ENCODE measurements at places on chromosomes 7 and 10.

GRCh38 chr10:106661767-106662140, 502.8 kb downstream of the SORCS1 start:
- no peak for DNase-seq

- DNase-seq: no peak
Measured at GRCh38 chr10:20892796-20893195, 4.3 kb downstream of the NEBL start.

DNA sequence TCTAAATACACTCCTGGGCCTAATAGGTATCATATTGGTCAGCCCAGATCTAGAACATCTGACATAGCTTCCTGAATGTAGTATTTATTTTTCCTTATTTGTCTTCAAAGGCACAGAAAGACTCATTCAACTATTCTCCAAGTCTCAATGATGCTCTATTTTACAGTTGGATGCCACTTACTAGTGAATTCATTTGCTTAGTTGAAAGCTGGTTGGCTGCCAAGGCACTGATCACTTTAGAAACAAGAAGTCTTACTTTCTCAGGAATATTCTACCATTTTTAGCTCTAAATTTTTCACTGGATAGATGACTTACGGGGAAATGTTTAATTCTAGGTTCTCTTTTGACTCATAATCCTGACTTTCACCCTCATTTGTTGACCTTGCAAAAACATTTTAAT, 863.4 kb downstream of the SORCS1 start:
- DNase-seq: no peak

DNA sequence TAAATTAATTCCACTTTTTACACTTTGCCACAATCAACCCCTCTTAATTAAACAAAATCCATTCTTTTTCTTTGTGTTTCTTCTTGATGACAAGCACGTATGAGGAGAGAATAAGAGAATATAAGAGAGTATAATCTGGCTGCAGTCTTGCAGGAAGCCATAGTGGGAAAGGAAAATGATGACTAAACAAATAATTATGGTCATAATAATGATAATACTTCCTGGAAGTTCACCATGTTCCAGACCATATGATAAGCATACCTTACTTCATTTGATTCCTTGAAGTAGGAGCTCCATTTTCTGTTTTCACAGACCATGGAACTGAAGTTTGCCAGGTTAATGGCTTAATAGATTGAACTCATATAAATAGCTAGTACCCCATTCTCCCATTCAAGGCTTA, 237.8 kb downstream of the SEMA3D start:
- no peak for DNase-seq

GRCh38 chr7:2575733-2576340, 17.1 kb downstream of the IQCE start:
- DNase-seq: no peak

DNA sequence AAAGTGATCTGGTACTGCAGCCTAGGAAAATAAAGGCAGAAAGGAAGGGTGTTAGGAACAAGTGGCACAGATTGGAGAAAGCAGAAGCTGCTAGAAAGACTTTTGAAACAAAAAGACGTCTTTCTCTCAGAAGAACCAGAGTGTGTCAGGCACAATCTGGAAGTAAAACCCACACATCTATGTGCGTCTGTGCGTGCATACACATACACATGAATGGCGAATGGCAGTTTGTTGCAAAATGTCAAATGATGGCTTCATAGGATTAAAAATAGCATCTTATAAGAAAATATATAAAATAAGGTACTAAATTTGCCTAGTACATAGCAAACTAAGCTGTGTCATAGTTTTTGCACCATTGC, 246.3 kb downstream of the CDK14 start:
- DNase-seq: no peak

DNA sequence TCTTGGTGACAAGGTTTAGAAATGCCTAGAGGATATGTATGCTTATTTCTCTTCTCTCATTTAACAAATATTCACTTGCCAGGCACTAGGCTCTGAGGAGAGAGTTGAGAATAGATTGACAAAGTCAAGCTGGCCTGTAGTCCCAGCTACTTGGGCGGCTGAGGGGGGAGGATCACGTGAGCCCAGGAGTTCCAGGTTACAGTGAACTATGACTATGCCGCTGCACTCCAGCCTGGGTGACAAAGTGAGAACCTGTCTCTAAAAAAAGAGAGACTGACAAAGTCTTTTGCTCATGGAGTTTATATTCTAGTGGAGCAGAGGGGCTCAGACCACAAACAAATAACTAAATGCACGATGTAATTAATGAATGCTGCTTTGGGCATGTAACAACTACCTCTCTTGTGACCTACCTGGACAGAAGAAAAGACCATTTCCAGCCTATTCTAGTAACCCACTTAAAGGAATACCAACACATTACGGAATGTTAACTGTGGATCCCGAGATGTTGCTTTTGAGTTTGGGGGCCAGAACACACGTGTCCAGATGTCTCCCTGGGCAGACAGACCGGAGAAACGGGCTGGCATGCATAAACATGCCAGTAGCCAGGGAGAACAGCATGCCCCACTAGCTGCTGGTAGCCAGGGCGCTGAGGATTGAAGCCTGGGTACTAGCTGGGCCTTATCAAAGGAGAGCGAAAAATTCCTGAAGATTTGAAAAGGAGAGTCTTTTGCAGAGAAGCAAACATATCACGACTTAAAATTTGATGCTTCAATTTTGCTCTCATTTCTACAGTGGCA, 2.6 kb upstream of the BMPR1A start:
- DNase-seq: no peak

DNA sequence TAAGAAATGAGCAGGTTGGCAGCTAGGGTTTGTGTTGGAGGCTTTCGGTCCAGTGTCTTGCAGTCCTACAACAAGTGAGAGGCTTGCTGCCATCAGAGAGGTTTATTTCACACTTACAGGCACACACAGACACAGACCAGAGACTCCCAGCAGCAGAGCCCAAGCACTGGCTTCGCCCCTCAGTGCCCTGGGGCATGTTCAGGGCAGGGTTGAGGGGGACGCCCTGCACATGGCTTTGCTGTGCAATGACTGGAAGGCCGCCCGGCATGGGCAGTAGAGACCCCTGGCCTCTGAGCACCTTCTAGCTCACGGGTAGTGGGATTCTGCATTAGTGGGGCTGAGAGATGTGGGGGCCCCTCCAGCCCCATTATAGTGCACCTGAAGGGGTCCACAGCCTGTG, 3.8 kb downstream of the SPRN start:
- DNase-seq: no peak

GRCh38 chr7:155002411-155003091, 373 bp downstream of the PAXIP1 start:
- DNase-seq: peak; percentile 2

GRCh38 chr10:122279725-122280141, 8.6 kb downstream of the BTBD16 start:
- DNase-seq: no peak

DNA sequence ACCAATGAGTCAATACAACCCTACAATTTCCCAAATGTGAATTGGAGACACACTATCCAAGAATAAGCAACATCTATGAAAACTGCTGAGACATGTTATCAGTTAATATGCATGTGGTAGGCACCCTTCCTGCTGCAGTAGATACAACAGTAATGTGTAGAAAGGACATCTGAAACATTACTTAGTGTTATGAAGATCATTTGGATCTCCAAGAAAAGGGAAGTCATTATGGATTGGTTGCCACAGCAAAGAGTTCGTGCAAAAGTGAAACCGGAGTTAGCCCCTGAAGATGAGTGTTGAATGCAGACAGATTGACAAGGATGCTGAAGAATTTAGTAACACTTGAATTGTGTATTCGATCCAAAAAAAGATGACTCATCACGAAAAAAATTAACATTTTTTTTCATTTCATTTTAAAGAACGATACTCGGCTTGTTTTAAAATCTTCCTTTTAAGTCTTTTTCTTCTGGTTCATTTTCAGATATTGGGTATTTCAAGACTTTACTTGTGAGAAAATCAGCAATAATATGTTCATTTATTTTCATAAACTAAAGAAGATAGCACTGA, 322.4 kb upstream of the KLF6 start:
- DNase-seq: no peak

- DNase-seq: no peak
Measured at GRCh38 chr7:152709287-152710152, 33.6 kb upstream of the XRCC2 start.

DNA sequence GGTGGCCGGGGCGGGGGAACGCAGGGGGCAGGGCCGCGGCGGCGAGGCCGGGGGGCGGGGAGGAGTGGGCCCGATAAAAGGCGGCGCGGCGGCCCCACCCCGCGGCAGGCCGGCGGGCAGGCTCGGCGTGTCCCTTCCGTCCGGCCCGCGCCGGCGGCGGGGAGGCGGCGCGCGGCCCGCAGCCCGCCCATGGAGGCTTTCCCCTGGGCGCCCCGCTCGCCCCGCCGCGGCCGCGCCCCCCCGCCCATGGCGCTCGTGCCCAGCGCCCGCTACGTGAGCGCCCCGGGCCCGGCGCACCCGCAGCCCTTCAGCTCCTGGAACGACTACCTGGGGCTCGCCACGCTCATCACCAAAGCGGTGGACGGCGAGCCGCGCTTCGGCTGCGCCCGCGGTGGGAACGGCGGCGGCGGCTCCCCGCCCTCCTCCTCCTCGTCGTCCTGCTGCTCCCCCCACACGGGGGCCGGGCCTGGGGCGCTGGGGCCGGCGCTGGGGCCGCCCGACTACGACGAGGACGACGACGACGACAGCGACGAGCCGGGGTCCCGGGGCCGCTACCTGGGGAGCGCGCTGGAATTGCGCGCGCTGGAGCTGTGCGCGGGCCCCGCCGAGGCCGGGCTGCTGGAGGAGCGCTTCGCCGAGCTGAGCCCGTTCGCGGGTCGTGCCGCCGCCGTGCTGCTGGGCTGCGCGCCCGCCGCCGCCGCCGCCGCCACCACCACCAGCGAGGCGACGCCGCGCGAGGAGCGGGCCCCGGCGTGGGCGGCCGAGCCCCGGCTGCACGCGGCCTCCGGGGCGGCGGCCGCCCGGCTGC, at the start of gene NANOS1:
NANOS1 (plus strand) TSS at position 102 of the 808 bp plus-strand sequence; CDS start at position 190, 88 bp downstream.
- DNase-seq: no peak

- DNase-seq: no peak
Measured at GRCh38 chr10:3906511-3907111, 121.6 kb upstream of the KLF6 start.

DNA sequence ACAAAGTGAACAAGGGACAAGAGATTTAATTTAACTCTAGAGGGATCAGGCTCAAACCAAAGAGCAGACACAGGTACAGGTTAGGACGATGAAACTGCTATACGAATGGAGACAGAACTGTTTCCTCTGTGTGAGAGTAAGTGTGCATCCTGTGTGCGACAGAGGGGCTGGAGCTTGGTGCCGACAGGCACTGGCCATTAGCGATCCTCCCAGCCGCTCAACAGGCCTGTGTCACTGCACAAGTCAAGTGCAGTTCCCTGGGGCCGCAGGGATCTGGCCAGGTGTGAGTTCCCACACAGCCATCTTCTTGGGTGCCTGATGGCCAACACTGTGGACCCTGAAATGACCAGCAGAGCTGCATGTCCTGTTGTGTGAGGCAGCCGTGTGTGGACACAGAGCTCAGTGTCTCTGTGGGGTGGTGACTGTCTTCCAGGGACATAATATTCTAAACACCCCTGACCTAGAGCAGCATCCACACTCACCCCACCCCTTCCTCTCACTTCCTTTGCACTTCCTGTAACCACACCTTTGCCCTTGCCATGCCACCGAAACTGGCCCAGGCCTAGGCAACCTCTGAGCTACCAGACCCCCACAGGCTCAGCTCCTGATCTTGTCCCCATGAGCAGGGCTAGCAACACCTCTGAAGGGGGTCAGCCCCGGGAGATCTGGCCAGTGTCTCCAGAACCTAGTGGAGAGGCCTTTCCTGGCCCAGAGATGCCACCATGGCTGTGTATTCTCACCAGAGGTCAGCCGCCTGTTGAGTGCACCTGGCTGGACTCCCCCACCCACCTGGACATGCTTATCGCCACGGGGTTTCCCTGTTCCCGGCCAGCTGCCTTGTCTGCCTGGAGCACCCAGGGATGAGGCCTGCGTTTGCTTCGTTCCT, 11.7 kb upstream of the TBRG4 start:
- DNase-seq: no peak

DNA sequence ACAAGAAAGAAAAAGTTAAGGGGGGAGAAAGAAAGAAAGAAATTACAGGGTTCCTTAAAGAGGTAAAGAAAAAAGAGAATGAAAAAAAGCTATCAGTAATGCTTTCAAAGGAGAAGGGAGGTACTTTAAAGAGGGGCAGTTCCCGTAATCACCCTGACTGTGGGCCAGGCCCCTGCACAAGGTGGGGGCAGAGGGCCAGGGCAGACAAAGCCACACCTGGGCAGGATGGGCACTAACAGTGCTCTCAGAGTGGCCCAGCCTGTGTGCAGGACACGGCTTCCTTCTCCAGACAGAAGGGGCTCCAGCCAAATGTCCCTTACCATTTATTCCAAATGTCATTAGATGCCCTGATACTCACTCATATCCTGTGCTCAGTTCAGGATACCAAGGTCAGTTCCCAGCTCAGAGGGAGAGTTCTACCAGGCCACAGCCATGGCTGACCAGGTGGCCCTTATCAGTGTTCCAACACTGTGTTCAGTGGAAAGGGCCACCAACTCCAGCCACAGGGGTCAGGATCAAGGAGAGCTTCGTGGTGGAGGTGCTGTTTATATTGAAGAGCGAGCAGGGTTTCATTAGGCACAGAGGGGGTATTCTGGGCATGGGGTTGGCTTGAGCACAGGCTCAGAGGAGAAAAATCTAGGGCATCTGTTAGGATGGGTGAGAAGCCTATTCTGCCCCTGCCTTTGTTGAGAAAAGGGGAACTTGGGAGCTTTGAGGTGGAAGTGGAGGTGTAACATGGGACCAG, 29.9 kb downstream of the DPCD start:
- DNase-seq: no peak

- no peak for DNase-seq
Measured at GRCh38 chr7:41504214-41504980, 198.5 kb downstream of the INHBA start.
